Cortex of kidney (tissue), 1 donor: ENCODE measurements at places on chromosomes 7 and 10.

- DNase-seq: no peak
These were observed 682.8 kb downstream of the MAGI2 start for GRCh38 chr7:78770422-78771410.

GRCh38 chr7:12706900-12707536, 19.6 kb downstream of the ARL4A start:
- DNase-seq: no peak

GRCh38 chr10:89981891-89982290, 280.5 kb downstream of the KIF20B start:
- no peak for DNase-seq

DNA sequence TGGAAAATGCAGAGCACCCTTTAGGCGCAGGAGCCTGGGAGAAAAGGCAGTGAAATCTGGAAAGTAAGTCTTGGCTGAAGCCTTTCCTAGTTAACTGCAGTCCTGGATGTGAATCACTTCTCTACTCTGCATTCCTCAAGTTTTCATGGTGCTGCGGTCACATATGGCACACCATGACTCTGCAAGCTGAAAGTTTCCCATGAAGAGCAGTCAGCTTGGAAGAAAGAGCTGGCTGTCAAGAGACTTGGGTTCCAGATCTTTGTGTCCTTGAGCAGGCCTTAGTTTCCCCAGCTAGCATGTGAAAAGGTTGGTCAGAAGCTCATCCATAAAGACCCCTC, 548.3 kb downstream of the SORCS3 start:
- no peak for DNase-seq

DNA sequence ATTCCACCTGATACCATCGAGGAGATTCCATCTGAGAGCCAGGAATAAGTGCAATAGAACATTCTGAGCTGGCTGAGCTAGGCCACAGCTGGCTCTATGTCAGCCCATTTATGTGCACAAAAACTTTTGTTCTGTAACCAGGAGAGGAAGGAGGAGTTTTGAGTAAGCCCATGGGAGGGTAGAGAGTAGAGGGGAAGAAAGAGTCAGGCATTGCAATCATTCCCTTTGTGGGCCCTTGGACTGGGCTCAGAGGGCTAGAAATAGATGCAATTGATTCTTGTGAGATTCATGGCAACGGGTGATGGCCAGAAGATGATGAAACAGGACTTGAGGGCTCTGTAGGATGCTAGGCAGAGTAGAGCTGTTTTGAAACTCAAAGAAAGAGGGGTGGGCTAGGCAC, 104.6 kb upstream of the KIF5B start:
- no peak for DNase-seq

DNA sequence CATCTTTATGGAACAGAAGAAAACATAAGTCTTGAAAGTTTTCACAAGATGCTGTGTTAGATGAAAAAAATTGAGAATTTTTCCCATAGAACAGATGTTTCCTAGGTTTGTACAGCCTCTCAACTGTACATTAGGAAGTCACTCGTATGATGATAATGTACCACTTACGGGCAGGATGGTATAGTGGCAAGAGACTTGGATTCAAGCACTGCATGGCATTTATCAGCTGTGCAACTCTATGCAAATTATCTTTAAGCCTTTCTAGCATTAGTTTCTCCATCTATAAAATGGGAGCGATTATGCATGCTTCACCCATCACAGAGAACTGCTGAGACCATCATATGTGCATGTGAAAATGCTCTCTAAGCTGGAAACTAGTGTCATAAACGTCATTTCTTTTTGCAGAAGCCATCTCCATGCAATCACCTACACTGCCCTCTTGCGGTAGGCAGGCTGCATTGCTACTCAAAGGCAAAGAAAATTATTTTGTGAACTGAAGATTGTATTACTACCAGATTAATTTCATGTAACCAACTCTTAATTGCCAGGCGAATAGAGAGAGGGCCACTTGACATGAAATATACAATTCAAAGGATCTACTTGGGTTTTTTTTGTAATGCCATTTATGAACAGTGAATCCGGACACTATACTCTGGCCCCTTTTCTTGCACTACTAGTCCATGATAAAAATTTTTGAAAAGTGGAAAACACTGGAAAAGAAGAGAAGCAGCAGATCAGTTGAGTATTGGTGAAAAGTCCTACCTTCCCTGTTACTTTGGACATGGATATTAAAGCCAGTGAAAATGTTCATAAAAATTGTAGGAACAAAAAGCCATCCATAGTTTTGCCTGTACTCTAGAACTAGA, 102.3 kb downstream of the JAZF1 start:
- DNase-seq: no peak

DNA sequence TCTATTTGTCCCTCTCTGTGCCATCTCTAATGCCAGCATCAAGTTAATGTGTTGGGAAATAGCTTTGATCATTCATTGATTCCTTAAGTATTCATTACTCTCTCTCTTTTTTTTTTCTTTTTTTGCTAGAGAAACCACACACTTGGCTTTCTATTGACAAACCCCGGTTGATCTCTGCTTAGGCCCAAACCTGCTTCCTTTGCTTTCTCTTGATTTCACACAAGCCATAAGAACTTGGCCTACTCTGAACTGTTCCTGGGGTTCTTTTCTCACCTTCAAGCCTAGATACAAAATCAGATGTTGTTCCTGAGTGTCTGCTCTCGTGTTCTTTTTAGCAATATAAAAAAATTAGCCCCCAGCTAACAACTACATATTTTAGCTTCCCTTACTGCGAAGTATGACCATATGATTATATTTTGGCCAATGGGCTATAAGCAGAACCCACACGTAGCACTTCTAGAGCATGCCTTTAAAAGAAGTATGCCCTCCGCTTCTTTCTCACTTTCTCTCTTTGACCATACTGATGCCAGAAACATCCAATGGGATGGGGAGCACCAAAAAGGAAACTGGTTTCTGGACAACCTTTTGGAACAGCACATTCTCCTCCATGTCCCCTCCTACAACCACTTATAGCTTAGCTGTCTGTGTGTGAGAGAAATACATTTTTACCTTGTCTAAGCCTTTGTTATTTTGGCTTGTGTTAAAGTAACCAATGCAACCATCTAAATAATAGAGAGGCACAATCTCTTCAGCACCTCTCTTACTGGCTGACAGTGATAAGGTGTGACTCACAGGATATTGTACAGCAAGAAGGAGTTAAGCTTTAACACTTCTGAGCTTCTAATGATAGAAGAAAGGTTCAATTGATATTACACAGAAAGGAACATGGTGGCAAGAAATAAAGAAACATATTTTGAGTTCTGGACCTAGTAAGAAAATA, 96.6 kb upstream of the LRRN3 start:
- DNase-seq: no peak

GRCh38 chr7:80596933-80597517, 41.4 kb upstream of the CD36 start:
- no peak for DNase-seq

DNA sequence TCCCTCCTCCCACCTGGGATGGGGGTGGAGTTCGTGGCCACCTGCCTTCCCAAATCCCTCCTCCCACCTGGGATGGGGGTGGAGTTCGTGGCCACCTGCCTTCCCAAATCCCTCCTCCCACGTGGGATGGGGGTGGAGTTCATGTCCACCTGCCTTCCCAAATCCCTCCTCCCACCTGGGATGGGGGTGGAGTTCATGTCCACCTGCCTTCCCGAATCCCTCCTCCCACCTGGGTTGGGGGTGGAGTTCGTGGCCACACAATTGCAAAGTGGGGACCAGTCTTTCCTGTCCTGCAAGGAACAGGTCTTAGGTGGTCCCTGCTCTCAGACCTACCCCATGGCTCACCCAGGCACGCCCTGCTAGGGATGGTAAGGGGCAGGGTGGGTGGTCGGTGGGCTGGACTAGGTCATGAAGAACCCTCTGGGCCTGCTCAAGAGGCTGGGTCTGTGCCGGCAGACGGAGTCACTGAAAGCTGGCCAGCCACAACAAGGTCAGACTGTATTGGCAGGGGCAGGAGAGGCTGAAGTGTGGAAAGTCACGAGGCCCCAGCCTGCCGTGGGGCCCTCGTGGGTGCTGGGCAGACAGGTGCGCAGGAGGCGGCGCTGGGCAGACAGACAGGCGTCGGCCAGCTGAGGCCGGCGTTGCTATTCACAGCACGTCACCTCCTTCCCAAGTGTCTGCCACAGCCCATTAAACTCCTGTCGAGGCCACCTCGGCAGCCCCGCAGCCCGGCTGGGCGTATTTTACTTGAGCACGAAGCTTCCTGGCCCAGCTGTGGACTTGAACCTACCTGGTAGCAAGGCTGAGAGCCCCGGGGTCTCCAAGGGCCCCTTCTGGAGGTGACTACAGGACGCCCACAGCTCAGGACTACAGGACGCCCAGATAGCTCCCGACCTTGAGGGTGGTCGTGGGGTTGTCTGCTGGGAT, 4.1 kb downstream of the KNDC1 start:
- DNase-seq: no peak

DNA sequence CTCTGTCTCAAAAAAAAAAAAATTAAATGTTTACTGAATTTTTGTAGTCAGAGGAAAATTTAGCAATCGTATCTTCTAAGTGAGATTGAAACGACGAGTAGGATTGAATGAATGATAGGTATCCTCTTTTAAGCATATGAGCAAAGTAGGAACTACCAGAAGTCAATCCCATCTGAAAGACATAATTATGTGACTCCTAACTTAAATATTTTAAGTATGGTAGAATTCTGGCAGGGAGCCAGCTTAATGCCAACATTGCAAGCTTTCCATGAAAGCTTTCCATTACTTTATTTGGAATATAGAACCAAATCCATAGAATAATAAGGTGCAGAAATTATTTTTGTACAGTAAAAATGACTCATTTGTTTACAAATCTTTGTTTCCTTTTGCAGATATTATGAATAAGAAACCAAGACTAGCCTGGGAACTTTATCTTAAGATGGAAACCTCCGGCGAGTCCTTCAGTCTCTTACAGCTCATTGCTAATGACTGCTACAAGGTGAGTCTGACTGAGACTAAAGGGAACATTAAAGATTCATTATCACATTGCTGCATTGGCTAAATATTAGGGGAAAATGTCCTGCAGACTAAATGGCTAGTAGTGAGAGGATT, 50.2 kb upstream of the UBN2 start:
- no peak for DNase-seq

- DNase-seq: no peak
These were observed 457.9 kb upstream of the TPK1 start for GRCh38 chr7:145293754-145294153.

DNA sequence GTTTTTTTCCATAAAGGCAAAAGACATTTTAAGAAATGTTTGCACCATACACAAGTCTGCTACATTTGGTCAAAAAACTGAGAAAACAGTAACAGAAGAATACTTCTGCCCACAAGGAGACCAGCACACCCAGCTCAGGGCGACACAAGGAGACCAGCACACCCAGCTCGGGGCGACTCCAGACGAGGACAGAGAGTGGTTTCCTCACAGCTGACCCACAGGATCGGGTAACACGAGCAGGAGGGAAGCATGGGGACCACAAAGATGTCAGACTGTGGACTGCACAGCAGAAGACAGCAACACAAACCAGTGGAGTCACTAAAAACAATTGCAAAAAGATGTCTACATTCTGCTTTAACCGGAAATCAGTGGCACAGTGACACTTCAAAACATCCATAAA, 237.6 kb downstream of the DIP2C start:
- DNase-seq: no peak
